HFF-Myc (cell line): ENCODE measurements at places on chromosomes 11 and 22.

DNA sequence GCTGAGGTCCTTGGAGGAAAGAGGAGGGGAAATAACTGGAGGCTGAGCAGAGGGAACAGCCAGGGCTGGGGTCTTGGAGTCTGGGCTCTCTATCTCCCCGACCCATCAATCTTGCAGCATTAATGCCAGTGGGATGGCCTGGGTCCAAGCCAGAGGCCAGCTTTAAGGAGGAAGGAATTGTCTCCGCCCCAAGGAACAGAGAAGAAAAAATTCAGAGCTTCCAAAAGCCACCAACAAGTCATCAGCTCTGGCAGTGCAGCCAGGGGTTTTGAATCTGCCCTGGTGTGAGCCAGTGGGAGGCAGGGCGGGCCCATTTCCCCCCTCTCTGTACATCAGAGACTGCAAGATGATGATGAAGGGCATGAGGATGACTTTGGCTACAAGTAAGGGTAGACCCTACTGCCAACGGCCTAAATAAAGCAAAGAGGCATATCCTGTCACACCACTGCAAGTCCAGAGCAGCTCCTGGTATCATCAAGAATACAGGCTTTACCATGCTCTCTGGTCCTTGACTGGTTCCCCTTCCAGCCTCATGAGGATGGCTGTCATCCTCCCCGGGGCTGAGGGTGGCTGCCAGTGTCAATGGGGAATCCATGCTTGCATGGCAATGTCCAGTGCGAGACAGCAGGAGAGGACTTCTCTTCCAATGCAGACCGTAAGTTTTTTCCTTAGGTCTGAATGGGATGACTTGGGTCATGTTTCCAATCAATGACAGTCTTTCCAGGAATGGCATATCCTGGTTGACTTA, 34.4 kb downstream of the LRRC32 start:
- no peak for DNase-seq

GRCh38 chr11:120988603-120989002, 35.3 kb upstream of the TBCEL start:
- no peak for DNase-seq

DNA sequence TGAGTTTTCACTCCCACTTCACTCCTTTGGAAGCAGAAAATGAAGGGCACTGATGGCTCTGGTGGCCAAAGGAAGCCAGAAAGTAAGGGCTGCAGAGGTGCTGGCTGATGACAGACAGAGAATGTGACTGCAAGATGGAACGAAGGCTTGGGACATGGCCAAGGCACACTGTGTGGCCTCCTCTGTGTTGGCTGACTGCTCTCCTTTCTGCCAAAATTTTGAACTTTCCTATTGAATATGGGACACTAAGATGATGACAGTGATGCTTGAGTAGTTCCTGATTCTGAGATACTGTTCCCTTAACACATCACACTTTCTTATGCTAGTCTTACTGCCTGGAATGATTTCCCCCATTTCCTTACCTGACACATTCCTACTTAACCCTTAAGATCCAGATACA, 156.4 kb downstream of the SWAP70 start:
- DNase-seq, result no peak

- no peak for DNase-seq
These were observed 9.3 kb downstream of the CD44 start for GRCh38 chr11:35148163-35148837.

DNA sequence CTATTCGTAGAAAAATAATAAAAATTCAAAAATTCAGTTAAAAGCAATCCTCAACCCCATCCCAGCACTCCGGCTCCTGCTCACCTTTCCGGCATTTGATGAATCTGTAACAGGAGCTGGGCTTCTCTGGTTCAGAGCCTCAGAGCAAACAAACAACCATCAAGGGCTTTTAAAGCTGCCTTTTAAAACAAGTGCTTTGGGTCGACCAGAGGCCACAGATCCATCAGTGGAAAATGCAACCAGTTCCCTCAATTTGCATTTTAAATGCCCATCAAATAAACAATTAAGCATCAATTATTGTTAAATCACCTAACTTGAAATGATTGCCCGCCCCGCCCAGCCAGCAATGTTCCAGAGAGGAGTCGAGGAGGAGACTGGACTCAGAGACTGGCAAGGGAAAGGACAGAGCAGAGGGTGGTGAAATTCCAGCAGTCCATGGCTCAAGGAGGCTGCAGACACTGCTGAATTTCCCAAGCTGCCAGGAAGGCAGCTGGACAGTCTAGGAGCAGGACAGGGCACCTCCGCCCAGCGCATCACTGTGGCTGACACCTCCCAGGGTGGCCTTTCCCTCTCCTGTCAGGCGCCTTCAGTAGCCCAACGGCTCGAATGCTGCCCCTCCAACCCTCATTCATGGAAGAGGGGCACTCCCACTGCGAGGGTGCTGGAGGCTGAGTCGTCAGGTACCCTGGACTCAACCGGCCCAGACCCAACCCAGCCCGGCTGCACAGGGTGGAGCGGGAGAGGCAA, 7.5 kb downstream of the FXYD6 start:
- no peak for DNase-seq

GRCh38 chr11:37748641-37749040, 1150.6 kb upstream of the RAG2 start:
- DNase-seq, result no peak

DNA sequence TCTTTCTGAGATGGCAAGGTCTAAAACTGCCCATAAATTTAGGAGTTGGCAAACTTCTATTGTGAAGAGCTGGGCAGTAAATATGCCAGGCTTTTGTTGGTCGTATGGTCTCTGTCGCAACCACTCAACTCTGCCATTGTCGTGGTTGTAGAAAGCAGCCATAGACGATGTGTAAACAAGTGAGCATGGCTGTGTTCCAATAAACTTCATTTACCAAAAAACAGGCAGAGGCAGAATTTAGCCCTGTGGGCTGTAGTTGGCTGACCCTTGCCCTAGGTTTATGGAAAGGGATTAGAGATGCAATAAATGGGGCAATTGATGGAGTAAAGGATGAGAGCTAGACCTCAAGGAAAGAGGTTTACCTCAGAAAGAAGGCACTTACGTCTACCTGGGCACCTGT, 17.6 kb downstream of the YPEL4 start:
- DNase-seq, result no peak

- no peak for DNase-seq
These were observed 89.1 kb downstream of the BBOX1 start for GRCh38 chr11:27129686-27130085.

- DNase-seq, result peak; percentile 38
These were observed 8.6 kb downstream of the MRPL11 start for GRCh38 chr11:66429983-66430602.

DNA sequence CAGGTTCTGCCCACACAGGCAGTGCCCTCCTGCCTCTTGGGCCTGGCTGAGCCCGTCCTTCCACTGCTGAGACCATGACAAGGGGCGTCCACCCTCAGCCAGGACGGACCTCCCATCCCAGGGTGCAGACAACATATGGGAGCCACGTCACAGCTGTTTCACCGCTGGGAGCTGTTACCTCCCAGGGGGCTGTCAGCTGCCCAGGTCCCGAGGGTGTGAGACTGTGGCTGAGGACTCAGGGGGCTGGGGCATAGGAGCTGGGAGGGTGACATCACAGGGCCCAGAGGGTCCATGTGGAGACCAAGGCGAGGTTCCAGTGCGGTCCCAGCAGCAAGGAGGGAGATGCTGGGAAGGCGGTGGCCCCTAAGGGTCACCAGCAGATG, 17.9 kb upstream of the CTSD start:
- no peak for DNase-seq

DNA sequence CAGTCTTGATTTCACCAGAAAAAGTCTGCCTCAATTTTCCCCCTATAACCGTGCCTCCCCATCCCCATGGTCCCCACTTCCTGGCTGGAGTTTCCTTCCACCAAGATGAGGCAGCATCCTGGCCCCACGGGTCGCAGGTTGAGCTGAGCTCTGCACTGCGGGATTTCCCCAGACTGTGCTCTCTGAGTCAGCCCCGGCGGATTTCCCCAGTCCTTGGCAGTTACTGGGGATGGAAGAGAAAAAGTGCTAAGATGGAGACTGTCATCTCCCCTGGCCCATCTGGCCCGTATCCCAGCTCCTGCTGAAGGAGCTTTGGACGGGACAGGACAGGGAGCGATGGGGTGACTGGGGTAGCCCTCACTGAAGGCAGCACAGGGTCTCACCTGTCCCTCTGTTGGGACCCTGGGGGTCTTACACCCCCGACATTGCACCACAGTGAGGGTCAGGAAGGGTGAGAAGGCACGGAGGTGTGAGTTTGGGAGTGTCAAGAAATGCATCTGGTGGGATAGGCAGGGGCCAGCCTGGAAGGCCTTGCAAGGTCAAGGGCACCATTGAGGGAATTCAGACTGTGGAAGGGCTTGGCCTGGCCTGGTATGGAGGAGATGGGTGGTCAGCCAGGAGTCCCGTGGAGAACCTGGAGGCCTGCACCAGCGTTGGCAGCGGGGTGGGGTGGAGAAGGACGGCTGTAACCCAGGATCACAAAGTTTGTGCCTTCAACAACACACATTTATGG, 36.5 kb downstream of the NADSYN1 start:
- DNase-seq, result peak; percentile 2

DNA sequence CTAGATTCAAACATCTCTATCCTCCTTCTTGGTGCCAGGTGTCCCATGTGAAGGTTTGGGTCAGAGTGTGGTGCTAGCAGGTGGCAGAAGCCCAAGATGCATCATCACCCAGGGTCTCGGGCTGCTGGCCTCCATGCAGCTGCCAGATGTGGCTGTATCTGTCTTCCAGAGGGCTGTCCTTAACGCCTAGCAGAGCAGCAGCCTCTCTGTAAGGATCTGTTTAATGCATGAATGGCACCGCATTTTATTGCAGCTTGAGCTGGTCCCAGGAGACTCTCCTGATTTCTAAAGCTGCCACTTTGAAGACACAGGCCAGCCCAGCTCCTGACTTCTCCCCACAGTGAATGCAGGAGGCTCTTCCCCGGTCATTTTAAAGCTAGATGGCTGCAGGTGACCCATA, 26.3 kb downstream of the SLC1A2 start:
- peak; percentile 61 for DNase-seq

DNA sequence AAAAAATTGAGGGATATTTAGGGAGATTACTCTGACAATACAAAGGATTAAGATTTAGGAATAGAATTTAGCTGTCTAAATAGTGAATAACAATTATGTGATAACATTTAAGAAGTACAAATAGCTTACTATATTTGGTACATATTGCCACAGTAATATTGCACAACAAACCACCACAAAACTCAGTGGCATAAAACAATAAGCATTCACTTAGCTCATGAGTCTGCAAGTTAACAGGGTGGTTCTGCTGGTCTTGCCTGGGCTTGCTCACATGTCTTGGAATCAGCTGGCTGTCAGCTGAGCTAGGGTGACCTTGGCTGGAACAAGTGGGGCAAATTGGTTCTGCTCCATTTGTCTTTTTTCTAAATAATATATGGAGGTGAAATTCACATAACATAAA, 115.1 kb downstream of the DCDC1 start:
- DNase-seq, result no peak

- peak; percentile 14 for DNase-seq
These were observed 54.1 kb downstream of the MCAM start for GRCh38 chr11:119262668-119263351.

GRCh38 chr11:123158033-123159003, 36.7 kb downstream of the CLMP start:
- no peak for DNase-seq

DNA sequence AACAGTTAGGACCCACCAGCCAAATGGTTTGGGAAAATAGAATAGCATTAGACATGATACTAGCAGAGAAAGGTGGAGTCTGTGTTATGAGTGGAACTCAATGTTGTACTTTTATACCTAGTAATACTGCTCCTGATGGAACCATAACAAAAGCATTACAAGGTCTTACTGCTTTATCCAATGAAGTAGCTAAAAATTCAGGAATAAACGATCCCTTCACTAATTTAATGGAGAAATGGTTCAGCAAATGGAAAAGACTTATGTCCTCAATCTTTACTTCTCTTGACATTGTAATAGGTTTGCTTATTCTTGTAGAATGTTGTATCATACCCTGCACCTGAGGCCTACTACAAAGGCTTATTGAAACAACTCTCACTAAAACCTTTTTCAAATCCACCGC, 50.2 kb downstream of the ZNF280B start:
- DNase-seq, result no peak

DNA sequence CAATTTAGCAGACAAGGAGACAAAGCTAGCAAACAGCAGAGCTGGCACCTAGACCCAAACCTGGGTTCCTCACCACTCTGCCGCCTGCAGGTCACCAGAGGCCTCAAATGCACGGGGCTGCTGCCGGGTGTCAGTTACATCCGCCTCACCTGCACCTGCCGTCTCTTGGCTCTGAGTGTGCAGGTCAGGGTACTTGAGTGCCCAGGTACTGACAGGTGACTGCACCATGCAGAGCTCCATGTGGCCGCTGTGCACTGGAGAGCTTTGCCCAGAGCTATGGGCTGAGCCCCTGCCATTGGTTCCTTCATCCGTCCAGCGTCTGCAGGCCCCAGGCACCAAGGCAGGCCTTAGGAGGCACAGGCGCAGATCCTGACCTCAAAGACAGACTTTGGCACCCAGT, 35.0 kb downstream of the PDGFB start:
- DNase-seq, result no peak

- DNase-seq, result no peak
These were observed 1.2 kb downstream of the DGCR2 start for GRCh38 chr22:19120829-19121630.

DNA sequence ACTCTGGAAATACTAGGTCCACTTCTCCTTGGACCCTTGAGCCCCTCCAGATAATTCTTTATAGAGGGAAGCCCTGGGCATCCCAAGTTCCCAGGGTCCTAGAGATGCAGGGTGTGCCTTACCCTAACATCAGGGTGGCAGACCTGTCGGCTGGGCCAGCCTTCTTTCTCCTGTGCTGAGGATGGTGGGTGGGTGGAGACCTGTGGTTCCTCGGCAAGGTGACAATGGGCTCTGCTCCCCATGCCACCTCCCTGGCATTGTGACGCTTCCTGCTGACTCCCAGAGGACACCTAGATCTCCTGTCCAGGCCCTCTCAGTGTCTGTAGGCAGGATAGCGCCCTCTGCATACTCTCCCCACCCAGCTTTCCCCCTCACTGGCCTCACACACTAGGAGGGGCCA, 3.8 kb upstream of the DERL3 start:
- DNase-seq, result no peak

- DNase-seq, result no peak
These were observed 3.1 kb upstream of the OOSP4A start for GRCh38 chr11:59960502-59961381.

GRCh38 chr22:19110646-19111045, 11.6 kb downstream of the DGCR2 start:
- DNase-seq, result no peak

DNA sequence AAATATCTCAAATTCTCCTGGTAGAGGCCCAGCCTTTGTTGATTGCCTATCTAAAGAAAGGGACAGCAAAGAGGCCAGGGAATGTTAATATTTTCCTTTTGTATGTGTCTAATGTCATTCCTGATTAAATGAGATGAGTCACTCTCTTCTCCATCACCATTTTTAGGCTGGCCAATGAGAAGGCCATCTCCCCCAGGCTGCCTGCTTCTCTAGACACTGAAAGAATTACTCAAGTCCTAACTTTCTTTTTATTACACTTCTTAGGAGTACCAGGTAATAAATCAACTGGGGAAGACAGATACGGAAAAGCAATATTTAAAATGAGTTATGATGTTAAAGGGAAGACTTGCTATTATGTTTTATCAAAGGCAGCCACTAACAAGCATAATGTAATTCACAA, 259.2 kb upstream of the SORL1-AS1 start:
- DNase-seq, result no peak

- DNase-seq, result no peak
These were observed at the start of gene CCDC179 for GRCh38 chr11:22860241-22860640. CCDC179 (minus strand) TSS chr11:22860474; CDS start chr11:22860421, 53 bp downstream.

GRCh38 chr11:108221911-108222573, 396 bp downstream of the NPAT start:
- no peak for DNase-seq

- DNase-seq, result no peak
These were observed 116.4 kb upstream of the CRYBB3 start for GRCh38 chr22:25083056-25083806.
